RWPE1 (cell line): ENCODE measurements at places on chromosomes 4 and X.
A peak's percentile ranks its signal among the peaks of the same experiment; 100 is the strongest.

GRCh38 chr4:171478181-171478580 lies 335.0 kb upstream of the GALNTL6 start:
- no peak for DNase-seq

GRCh38 chrX:67734111-67734753 lies 190.4 kb downstream of the AR start:
- DNase-seq: no peak

- no peak for DNase-seq
Observed at GRCh38 chrX:69257499-69258127, 92.4 kb upstream of the PJA1 start.

DNA sequence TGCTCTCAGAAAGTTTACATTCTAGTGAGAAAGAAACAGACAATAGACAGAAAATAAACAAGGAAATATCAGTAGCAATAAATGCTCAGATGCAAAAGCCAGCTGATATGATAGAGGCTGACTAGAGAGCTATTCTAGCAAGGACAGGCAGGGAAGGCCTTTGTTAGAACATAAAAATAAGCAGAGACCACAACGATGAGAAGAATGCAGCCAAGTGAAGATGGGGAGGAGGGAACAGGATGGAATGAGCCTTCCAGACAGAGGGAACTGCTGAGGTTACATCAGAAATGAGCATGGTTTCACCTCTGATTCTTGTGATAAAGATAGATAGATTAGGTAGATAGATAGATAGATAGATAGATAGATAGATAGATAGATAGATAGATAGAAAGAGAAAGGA lies 7.6 kb upstream of the SOWAHB start:
- no peak for DNase-seq

DNA sequence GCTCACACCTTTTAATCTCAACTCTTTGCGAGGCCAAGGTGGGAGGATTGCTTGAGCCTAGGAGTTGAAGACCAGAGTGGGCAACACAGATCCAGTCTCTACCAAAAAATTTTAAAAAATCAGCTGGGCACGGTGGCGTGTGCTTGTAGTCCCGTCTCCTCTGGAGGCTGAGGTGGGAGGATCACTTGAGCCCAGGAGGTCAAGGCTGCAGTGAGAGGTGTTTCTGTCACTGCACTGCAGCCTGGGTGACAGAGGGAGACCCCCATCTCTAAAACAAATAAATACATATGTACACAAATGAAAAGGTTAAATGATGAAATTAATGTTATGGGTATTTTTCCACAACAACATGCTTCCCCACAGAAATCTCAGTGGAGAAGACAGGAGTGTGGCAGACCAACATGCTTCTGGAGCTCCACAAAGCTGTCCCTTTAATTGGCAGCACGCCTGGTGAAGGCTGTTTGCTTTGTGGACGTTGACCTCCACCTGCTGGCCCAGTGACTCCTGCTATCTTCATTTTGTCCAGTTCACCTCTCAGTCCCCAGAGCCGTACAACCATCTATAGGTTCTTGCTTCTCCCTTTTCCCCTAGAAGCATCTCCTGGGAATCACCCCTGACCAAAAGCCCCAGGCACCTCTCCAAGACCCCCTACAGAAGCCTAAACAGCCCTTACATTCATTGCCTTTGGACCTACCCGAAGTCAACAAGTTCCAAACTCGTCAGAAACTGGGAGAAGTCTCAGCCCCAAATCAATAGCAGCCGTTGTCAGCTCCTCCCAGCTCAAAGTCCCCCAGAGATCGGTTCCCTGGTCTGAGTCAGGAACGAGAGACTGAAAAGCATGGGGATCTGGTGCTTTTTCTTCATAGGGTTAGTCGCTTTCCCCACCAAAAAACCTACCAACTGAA lies 36.4 kb upstream of the CD99 start:
- DNase-seq: no peak

GRCh38 chr4:168560184-168561180 lies 63.6 kb downstream of the PALLD start:
- DNase-seq: no peak

DNA sequence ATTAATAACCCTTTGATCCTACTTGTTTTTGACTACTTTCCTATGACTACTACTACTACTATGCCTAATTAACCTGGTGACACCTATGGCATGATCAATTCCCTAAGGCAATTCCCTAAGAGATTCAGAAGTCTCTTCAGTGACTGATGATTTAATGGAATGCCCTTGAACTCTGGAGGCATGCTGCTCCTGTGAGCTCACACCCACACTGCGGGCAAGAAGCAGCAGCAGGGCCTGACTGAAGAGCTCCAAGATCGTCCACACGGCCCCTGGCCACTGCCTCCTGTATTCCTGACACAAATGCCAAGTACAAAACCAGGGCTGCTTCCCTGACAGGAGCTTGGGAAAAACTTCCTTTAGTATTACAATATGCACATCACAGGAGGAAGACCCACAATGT lies 74.2 kb upstream of the STS start:
- no peak for DNase-seq

DNA sequence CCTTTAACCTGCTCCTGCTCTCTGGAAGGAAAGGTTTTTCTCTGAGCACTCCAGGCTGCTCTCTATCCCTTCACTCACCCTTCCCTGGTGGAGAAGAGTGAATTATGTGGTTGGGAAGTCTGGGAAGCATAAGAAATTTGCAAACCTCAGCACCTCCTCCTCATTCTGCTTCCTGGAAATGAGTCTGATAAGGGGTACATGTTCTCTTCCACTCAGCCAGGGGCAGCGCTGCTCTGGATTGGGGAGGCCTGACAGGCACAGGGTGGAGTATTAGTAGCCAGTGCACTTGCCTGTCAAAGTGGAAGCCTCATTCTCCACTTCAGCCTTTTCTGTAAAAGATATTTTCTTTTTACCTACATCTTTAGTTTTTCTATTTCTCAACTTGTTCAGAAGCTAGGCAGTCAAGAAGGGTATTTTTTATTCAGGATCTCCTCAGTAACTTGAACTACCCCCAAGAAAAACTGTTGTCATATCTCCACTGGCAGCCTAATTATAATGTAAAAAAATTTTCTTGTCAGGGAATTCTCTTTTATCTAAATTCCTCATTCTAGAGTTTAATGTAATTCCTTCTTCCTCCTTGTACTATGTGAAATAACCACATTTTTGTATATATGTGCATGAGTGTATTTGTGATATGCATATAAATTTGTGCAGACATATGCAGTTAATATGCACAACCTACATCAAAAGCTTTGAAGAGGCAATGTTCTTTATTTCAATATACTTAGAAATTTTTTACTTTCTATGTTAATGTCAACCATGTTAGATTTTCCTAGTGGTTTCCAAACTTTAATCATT lies 15.3 kb downstream of the ADAMTS3 start:
- no peak for DNase-seq

GRCh38 chrX:81120936-81121371 lies 80.8 kb downstream of the HMGN5 start:
- peak; percentile 24 for DNase-seq

DNA sequence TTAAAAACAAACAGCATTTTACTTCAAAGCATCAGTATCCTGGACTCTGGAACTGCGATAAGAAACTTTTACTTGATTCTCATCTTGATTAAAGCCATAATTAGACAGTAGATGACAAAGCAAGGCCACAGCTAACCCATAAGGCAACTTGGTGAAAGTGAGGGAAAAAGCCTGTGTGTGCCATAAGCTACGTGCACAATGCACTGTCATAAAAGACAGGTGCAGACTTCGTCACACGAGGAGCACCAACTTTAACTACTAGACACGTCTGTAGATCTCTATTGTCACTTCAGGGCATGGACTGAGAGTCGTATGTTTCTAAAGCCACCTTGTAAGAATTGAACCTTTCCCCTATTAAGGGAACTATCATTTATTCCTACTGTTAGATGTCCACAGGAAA lies 13.1 kb downstream of the CTPS2 start:
- no peak for DNase-seq

DNA sequence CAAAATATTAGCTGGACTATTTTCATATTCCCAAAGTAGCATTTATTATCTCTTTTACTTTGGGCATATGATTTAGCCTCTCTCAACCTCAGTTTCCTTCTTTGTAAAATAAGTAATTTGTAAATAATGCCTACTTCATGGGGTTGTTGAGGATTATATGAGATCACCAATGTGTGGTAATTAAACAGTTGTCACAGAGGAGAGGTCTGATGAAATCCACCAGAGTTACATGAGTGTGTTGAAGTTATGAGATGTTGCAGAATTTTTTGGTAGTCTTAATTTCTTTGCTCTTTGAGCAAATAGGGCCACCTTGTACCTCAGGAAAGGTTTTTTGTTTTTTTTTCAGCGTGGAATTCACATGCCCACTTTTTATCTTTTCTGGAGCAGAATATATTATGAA lies 1.4 kb downstream of the COX7B start:
- DNase-seq: no peak

GRCh38 chrX:11187001-11187400 lies 75.9 kb downstream of the HCCS start:
- DNase-seq: no peak

GRCh38 chrX:80181079-80181478 lies 166.5 kb downstream of the TBX22 start:
- no peak for DNase-seq

DNA sequence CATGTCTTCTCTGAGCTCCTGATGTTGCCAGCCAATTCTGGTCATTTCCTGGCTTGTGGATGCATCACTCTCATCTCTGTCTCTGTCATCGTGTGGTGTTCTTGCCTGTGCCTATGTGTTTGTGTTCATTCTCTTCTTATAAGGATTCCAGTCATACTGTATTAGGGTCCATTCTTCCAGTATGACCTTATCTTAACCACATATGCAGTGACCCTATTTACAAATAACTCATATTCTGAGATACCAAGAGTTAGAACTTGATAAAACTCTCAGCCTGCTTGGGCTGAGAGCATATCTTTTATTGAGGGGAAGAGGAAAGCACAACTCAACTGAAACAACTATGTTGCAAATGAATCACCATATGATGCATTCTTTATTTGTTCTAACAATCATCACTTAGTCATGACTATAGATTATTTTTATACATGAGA lies 189.0 kb upstream of the ANXA10 start:
- peak; percentile 54 for DNase-seq

DNA sequence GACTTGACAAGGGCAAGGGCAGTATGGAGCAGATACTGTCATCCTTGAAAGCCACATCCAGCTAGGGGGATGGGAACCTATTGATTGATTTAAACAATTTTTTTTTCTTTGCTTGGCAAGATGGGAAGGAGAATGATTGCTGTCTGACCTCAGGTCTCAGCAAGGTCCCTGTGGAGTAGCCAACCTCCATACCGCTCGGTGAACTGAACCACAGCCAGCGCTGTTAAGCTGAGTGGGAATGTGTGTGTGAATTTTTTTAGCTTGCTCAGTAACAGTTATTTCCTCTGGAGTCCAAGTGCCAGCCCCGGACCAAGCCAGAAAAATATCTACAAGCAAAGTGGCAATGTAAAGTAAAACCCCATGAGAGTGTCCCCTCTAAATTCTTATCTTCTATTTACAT lies 25.9 kb downstream of the DCX start:
- no peak for DNase-seq

GRCh38 chr4:70818173-70818855 lies 21.4 kb downstream of the GRSF1 start:
- DNase-seq: no peak

DNA sequence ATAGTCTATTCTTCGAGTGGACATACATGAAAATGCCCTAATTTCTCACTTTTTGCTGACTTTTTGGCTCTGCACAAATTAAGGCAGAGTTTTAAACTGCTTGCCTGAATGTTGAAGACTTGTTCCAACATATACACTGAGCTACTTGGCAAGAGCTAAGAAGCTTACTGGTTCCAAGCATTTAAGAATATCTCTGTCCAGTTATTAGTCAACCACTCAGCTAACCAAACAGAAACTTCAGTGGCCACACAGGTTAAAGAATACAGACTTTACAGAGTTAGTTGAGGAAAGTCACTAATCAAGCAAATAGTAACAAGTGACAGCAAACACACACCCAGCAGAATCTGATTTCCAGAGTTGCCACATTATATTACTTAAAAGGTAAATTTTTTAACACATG lies 35.5 kb downstream of the AMER1 start:
- no peak for DNase-seq

GRCh38 chrX:20968996-20969395 lies 405.2 kb upstream of the CNKSR2 start:
- DNase-seq: no peak

DNA sequence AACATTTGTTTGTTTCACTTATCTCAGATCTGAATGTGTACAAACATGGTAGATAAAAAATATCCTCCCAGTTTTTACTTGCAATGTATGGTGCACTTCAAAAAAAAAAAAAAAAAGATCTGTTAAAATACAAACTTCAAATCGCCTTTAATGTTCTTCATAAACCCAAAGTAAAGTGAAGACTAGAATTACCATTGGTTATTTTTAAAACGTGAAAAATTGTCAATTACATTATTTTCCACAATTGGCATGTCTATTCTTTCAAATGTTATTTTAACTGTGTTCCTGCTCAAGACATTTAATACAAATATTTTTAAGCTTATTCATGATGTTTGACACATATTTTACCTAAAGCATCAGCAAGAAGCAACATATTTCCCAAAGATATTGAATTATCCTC lies 5.0 kb downstream of the NKX6-1 start:
- no peak for DNase-seq

DNA sequence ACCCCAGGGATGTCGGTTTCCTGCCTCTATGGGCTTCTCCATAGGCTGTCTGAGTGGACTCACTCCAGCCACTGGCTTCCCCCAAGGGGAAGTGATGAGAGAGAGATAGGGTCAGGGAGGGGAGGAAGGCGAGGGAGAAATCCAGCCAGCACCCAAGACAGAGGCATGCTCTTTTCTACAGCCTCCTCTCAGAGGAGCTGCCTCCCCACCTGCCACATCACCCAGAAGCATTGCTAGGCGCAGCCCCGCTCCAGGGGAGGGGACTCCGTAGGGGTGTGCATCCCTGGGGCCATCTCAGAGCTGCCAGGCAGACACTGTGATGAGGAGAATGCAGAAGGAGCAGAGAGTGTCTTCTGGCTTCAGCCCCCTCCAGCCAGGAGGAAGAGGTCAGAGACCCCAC lies 109.5 kb upstream of the NKX1-1 start:
- DNase-seq: no peak

GRCh38 chr4:139083607-139083955 lies 68.0 kb downstream of the NOCT start:
- DNase-seq: peak; percentile 63

DNA sequence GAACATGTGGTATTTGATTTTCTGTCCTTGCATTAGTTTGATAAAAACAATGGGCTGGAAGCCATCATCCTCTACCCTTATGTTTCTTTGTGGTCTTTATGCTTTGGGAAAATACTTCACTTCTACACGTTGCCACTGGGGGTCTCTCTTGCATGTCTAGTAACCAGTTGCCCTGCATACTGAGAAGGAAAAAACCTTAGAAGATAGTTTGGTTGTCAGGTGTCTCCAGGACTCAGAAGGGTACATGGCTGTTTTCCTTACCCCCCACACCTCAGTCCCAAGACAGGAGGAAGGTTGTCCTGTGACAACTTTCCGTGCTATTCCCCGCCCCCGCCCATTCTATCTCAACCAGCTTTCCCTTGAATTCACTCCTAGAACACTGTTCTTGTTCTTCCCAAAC lies 62.1 kb upstream of the LANCL3 start:
- DNase-seq: no peak

GRCh38 chr4:147336252-147336651 lies 144.6 kb upstream of the EDNRA start:
- DNase-seq: no peak

GRCh38 chr4:165580351-165580905 lies 201.6 kb downstream of the CPE start:
- DNase-seq: peak; percentile 86
